Stimulated activated CD8-positive, alpha-beta memory T cell treated with anti-CD3 and anti-CD28 coated beads, Interleukin-4, amount 100 ng/mL, for 24 hours (primary cell): ENCODE measurements at places on chromosomes 3 and 15.

GRCh38 chr15:39919411-39919747 is 687 bp downstream of the GPR176 start:
- no peak for DNase-seq

GRCh38 chr3:126519506-126520455 is 2.2 kb upstream of the UROC1 start:
- DNase-seq, result no peak

DNA sequence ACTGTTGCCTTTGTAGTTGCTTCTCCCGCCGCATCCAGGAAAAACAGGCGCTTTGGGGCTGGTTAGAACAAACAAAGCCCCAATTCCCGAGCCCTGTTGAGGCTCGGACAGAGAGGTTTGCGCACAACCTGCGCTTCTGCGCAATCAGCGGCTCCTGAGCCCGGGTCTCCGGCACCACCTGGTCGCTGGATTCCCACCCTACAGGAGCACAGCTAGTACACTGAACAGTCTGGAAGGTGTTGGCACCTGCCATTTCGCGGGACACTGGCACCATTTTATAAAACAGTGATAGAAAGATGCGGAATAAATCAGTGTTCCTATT is 13.8 kb downstream of the ZIC4 start:
- no peak for DNase-seq

DNA sequence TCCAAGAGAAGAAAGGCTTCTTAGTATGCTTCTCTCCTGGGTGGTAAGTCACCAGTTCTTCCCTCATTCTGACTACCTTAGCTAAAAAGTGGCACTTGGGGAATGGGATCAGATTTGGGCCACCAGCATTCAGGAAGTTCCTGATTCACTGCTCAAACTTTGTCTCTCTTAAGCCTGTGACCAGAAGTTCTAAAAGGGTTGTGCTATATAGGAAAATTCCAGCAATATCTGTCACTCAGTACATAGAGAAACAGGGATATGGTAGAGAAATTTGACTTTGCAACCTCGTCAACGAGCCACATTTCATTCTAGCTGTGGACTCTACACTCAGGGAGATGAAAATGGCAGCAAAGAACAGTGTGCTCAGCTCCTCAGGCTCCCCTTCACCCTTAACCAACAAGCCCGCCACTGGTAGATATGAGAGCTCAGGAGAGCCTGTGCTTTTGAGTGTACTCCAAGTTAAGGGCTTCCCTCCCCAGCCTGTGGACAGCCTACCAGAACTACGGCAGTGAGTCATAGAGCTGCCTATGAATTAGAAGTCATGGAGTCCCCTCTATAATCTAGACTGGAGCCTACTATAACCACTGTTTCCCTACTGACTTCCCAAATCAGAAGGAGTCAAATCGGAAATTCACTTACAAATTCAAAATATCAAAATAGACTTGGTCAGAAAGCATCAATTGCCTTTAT is 52.6 kb upstream of the MYO5C start:
- no peak for DNase-seq

GRCh38 chr3:25648925-25649830 is 15.5 kb downstream of the TOP2B start:
- no peak for DNase-seq

- no peak for DNase-seq
These were observed 26.7 kb downstream of the SLC2A2 start for GRCh38 chr3:170999737-171000242.

GRCh38 chr3:49794431-49794830 is 5.2 kb downstream of the CDHR4 start:
- DNase-seq, result no peak

DNA sequence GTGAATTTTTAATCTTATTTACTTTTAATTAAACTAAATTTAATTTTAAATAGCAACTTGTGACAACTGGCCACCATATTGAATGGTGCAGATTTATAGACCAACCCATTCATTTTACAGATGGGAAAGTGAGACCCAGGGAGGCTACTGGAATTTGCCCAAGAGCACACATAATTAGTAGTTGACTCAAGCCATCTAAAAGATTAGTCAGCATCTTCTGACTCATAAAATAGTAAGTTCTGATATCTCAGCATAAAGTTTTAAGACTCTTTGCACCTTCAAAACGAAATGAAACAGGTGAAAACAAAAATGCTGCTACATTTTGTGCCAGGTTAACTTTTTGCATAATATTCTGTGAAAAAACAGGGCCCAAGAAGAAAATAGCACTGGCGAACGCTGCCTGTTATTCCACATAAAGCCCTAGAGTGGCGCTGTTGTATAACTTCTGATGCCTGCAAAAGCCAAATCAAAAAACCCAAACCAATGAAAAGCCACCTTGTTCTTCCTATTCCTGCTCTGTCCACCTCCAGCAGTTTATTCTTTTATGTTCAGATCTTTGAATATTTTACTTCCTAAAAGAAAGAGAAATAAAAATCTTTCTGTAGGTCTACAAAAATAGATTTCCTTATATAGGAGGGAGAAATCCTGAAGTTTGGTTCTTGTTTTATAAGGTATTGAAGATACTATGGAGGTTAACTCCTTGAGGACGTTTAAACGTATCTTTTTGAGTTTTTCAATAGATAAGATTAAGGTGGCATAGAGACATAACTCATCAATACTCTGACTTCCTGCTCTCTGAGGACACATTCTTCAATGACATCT is 62.8 kb downstream of the OTOL1 start:
- DNase-seq, result no peak

GRCh38 chr3:46824211-46824970 is 38.9 kb downstream of the MYL3 start:
- DNase-seq, result no peak

- no peak for DNase-seq
These were observed 26.1 kb upstream of the NECTIN3 start for GRCh38 chr3:111045564-111045963.

DNA sequence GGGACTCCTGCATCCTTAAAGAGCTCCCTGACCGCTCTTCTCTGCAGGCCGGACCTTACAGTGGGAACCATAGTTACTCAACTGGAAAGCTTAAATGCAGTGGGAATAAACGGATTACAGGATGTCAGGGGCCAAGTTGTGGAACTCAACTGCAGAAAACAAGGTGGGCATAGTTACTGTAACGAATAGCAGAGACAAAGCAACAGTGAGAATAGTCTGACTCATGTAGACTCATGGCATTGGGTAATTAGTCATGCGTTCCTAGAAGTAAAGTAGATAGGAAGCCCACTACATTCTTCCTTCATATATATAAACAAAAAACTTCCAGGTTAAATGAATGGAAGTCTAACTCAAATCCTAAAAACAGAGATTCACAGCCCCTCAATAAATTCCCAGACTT is 95.5 kb upstream of the CHRNA7 start:
- no peak for DNase-seq

GRCh38 chr3:21830541-21830940 is 79.5 kb upstream of the ZNF385D start:
- no peak for DNase-seq

DNA sequence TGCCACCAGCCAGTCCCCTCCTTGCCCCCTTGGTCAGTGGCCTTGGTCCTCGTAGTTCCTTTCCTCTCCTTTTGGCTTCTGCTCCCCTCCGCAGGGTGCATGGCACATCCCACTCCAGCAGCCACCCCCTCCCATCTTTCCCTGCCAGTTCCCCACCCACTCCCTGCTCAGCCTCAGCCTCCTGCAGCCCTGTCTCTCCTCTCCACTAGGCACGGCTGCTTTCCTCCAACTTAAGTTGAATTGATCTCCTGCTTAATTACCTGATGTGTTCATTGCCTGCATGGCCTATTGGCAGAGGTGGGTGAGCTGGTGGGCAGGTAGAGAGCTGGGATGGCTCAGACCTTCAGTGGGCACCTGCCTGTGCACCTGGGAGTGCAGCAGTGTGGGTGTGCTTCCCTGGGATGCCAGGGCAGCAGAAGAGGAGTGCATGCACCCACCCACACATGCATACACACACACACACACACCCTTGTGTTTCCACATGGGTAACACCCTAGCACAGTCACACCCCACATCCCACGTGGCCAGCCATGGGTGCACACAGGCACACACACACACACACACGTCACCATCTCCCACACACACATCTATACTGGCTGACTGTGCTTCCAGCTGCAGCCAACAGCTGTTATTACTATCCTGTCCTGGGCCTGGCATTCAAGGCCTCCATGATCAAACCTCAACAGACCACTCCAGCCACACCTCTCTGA is 30.9 kb downstream of the C3orf18 start:
- no peak for DNase-seq

DNA sequence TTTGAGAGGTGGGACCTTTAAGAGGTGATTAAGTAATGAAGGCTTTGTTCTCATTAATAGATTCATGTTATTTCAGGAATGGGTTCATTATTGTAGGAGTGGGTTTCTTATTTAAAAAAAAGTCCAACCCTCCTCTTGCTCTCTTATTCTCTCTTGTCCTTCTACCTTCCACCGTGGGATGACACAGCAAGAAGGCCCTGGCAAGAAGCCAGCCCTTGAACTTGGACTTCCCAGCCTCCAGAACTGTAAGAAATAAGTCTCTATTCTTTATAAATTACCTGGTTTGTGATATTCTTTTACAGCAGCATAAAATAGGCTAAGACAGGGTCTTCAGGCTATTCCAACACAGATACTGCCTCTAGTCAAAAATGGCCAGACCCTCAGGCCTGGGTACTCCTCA is 62.2 kb downstream of the MYLK start:
- DNase-seq, result no peak

- DNase-seq, result no peak
These were observed 185.1 kb upstream of the TPM1 start for GRCh38 chr15:62857411-62857853.

GRCh38 chr15:79849789-79850188 is 47.0 kb downstream of the MTHFS start:
- no peak for DNase-seq

DNA sequence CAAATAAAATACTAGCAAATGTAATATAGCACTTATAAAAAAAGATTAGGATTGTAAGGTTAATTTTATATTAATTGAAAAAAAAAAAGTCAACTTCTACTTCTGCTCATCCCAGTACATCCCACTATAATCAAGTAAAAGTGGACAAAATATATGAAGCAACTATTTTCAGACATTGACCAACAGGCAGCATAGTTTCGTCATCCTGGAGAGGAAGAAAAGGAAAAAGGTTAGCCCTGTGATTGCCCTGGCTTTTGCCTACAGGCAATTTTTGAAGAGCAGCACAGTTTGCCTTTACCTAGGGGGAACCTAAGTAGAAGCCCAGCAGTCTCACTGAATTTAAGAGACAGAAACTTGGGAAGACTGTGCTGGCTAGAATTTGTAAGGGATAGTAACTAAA is 52.2 kb upstream of the ACTC1 start:
- no peak for DNase-seq

- no peak for DNase-seq
These were observed 10.5 kb upstream of the ANO10 start for GRCh38 chr3:43632269-43632733.

GRCh38 chr15:98120561-98120960 is 160.1 kb downstream of the ARRDC4 start:
- no peak for DNase-seq

- DNase-seq, result no peak
These were observed 13.1 kb downstream of the MME start for GRCh38 chr3:155093261-155093660.
